Activated CD4-positive, alpha-beta T cell treated with anti-CD3 and anti-CD28 coated beads, Interleukin-2, amount 10 ng/mL, durations not matched to agents 24 days and 14 days (primary cell): ENCODE measurements at places on chromosomes 3 and 15. TPM values are rescaled to one million over a fixed set of nuclear protein-coding genes. Genes with fewer than 3 reads are reported as not detected.

DNA sequence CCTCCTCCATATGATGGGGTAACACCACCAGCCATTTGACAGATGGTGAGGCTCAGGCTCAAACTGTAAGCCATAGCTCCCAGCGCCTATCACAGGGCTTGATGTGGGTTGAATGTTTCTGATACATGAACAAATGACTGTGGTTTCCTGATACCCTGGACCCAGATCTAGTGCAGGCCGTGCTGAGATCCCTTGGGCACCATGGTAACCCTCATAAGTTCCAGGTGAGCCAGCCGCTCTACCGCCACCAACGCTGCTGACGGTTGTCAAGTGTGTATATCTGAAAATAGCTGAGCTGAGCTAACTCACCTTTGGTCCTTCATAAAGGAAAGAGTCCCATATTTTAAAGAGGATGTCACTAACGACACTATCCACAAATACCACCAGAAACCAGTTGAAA, 74.5 kb downstream of the TBC1D2B start:
- H3K27ac ChIP-seq = no peak overlapping the region
- no peaks in the 10 kb centered on the region for H3K27me3 ChIP-seq
- no peak for DNase-seq
- peaks cover 25% of the 10 kb centered on the region for H3K4me1 ChIP-seq
- peaks cover 56% of the 10 kb centered on the region for H3K36me3 ChIP-seq

GRCh38 chr15:23877502-23878412, 190.7 kb upstream of the NDN start:
- H3K27me3 ChIP-seq = no peaks in the 10 kb centered on the region
- no peaks in the 10 kb centered on the region for H3K36me3 ChIP-seq
- H3K4me3 ChIP-seq = no peak overlapping the region
- no peak overlapping the region for H3K27ac ChIP-seq
- H3K4me1 ChIP-seq = no peaks in the 10 kb centered on the region
- peak; percentile 75 for DNase-seq

SPATA12 gene
- total RNA-seq = not detected in 2 replicates

DNA sequence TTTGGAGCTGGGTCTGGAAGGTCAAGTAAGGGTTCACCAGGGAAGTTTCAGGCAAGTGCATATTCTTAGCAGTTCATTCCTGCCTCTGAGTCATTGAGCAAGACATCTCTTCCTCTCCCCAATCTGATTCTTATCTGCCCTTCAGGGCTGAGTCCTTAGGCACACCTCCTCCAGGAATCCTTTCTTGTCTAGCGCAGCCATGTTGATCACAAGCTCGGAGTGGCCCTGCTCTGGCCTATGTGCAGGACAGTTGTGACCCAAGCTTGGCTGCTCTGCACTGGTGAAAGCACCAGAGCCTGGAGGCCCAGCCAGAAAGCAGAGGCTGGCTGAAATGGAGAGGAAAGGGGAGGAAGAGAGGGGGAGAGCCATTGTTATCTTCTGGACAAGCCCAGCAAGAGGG, 30.9 kb upstream of the MRPS22 start:
- H3K27me3 ChIP-seq = peaks cover 11% of the 10 kb centered on the region
- H3K36me3 ChIP-seq = no peaks in the 10 kb centered on the region
- DNase-seq = no peak
- no peaks in the 10 kb centered on the region for H3K4me1 ChIP-seq

NME9 gene
- total RNA-seq = not detected in 2 replicates

- no peak overlapping the region for H3K4me3 ChIP-seq
- no peaks in the 10 kb centered on the region for H3K36me3 ChIP-seq
- no peaks in the 10 kb centered on the region for H3K4me1 ChIP-seq
- H3K27ac ChIP-seq = no peak overlapping the region
These were observed 562.3 kb downstream of the MCTP2 start for GRCh38 chr15:94793641-94794040.

- no peak overlapping the region for H3K27ac ChIP-seq
- H3K27me3 ChIP-seq = no peaks in the 10 kb centered on the region
- no peaks in the 10 kb centered on the region for H3K4me1 ChIP-seq
These were observed 545.3 kb downstream of the GBE1 start for GRCh38 chr3:81216192-81216591.
